ENCODE measurements at places on chromosomes 1 and 21.
A peak's percentile ranks its signal among the peaks of the same experiment; 100 is the strongest.

DNA sequence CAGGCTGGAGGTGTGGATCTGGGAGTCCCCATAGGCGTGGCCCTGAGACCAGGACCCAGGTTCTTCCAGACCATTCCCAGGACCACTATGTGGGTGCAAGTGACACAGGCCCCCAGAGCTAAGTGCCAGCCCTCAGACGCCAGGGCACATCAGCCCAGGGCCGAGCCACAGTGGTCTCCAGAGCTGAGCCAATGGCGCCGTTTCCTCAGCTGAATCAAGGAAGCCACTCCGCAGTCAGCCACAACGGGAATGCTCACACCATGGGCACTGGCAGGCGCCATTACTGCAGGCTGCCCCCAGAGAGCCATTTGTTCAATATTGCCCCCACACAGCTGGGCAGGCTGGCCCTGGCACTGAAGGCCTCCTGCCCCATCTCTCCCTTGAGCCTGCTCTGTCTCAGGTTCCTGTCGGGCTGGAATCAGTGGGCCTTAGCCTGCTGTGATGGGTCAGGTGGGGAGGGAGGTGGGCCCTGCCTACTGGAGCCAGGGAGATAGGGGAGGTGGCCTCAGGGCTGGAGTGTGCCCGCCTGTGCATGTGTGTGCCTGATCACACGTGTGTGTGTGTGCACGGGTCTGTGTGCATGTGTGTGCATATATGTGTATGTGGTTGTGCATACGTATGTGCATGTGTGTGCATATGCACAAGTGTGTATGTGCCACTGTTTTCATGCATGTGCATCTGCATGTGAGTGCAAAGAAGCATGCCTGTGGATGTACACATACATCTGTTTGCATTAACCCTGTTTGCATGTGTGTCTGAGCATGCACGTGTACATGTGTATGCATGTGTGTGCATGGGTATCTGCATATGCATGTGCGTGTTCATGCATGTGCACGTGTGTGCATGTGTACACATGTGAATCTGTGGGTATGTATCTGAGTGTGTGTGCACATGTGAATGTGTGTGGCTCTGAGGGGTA, 6.1 kb downstream of the GJC2 start:
- no peak for DNase-seq

DNA sequence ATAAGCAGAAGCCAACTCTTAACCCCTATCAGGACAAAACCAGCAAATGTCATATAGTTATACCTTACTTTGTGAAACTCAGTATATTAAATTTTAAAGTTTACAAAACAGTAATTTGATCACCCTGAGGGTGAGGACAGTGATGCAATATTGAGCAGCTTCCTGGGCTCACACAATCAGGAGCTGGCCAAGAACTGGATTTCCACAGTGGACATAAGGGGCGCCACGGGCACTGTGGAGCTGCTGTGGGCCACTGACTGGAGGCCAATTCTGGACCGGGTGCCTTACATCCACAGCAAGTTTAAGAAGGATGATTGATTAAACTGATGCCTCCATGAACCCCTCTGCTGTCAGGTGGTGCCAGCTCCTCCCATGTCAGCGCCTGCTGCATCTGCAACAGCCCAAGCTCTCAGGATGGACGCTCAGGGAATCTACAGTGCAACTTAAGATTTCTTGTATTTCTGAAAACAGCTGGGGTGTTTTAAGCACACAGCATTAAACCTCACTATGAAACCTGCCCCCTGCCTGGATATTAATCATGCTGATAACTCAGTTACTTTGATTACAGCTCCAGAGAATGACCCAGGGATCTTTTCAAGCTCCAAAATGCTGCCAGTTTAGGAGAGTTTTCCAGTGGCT, 55.9 kb downstream of the TOR3A start:
- DNase-seq = no peak

DNA sequence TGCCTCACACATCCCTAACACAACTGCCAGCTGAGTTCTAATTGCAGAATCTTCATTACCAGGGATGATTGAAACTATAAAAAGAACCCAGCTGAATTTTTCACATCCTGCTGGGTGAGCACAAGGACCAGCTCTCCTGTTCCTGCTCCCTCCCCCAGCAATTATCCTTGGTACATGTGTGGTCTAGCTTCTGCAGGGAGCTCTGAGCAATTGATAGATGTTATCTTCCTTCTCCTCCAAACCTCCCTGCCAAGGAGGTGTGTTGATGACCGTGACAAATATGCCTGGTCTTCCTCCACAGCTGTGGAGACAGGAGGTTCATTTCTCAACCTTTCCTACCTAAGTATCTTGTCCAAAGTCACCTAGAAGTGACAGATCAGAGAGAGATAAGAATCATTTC, 65.3 kb upstream of the MAN1A2 start:
- DNase-seq = no peak

GRCh38 chr1:201585901-201586300, 47.0 kb downstream of the NAV1 start:
- DNase-seq = no peak

DNA sequence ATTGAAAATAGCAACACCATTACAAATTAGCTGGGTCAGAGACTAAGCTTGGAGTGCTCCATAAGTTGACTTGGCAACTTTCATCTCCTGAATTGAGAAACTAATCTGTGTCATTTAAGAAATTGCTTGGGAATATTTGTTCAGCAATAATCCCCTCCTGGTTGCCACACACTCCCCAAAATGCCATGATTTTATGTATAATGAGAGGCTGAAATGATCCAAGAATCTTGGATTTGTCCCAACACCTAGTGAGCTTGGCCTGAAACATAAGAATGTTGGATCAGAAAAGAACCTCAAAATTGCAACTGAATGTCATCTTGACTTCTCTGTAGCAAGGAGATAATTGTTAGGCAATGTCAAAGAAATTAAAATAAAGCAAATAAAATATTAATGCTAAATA, 805.9 kb upstream of the ADAMTS5 start:
- DNase-seq = no peak

GRCh38 chr1:3139871-3140361, 70.9 kb downstream of the PRDM16 start:
- no peak for DNase-seq

- DNase-seq = no peak
Observed at GRCh38 chr1:201730611-201731010, 98.3 kb upstream of the IPO9 start.

- no peak for DNase-seq
Observed at GRCh38 chr1:231040019-231040799, at the start of gene FAM89A. Gene FAM89A, minus strand, starts transcription at chr1:231040254. Its CDS starts 43 bp downstream, at chr1:231040211.

GRCh38 chr1:248872752-248873408, 14.0 kb upstream of the ZNF692 start:
- DNase-seq = peak; percentile 41

GRCh38 chr1:85334962-85335361, 58.5 kb upstream of the BCL10 start:
- DNase-seq = no peak

DNA sequence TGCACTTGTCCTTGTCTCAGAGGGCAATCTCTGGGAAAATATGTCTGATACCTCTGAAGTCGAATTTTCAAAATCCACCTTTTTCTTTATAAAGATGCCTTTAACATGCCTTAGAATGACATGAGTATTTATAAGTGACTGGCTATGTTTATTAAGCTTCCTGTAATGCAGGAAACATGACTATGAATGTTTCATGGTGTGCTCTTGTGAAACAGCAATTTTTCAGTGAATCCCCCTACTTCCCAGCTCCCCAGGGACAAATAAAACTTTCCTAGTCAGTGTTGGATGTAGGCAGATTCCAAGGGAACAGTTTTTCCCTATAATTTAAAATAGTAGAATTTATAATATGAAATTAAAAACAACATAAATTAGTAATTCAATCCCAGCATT, 437.0 kb downstream of the LMO4 start:
- DNase-seq = no peak

DNA sequence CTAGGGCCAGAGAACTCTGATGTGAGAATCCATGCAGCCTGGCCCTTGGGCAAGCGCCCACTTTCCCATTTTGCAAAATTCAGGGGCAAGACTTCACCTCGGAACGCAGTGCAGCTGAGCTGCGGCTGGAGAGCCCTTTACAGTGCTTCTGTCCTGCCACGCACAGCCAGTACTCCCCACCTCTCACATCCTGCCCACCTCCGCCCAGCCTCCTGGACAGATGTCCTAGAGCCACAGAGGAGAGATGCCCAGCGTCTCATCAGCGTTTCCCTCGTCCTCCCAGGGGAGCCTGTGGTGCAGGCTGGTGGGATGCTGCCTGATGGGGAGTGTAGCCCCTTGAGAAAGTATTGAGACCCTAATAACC, 29.6 kb downstream of the RUNX3 start:
- DNase-seq = no peak

- DNase-seq = no peak
Observed at GRCh38 chr1:93607814-93608186, 73.8 kb downstream of the BCAR3 start.

GRCh38 chr1:54865238-54866073, 21.5 kb downstream of the DHCR24 start:
- DNase-seq = no peak

- no peak for DNase-seq
Observed at GRCh38 chr21:32525282-32525681, 60.0 kb downstream of the TCP10L start.

DNA sequence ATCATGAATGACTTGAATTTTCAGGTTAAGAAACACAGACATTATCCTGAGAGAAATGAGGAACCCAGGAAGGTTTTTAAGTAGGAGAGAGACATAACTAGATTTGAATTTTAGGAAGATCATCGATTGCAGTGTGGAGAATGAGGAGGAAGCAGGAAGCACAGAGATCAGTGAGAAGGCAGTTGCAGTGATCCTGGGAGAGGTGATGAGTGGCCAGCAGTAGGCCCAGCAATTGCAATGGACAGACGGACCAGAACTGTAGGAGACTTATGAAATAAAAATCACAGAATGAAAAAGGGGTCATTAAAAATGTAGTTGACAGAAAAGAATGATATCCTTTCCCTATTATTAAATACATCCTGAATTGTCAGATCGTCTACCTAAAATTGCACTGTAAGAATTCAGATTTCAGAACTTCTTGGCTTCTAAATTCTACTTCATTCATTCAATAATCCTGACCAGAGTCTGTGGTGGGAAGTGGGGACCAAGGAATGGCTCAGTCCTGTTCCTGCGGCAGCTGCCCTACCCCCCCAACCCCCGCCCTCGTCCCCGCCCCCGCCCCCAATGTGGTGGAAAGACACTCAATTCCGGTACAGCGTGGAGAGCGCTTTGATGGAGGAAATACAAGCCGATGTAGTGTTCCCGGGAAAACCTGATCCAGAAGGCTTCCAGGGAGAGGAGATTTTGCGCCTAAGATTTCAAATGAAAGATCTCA, 35.1 kb downstream of the SLC2A1 start:
- no peak for DNase-seq

DNA sequence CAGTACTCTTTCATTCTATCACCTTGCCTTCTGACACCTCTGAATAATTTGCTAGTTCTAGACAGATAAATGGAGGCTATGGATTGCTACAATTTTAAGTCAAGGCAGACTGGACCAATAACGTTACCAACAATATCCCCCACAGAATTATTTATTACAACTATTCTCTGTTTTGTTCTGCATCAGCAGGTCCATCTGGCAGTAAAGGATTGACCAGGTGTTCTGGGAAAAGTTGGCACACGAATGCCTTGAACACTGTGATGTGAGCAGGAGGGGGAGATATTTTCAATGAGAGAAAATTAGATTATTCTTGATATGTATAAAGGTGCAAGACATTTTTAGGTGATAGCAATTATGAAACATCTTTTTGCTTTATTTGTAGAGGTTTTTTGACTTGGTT, 718.8 kb upstream of the TMPRSS15 start:
- DNase-seq = no peak

DNA sequence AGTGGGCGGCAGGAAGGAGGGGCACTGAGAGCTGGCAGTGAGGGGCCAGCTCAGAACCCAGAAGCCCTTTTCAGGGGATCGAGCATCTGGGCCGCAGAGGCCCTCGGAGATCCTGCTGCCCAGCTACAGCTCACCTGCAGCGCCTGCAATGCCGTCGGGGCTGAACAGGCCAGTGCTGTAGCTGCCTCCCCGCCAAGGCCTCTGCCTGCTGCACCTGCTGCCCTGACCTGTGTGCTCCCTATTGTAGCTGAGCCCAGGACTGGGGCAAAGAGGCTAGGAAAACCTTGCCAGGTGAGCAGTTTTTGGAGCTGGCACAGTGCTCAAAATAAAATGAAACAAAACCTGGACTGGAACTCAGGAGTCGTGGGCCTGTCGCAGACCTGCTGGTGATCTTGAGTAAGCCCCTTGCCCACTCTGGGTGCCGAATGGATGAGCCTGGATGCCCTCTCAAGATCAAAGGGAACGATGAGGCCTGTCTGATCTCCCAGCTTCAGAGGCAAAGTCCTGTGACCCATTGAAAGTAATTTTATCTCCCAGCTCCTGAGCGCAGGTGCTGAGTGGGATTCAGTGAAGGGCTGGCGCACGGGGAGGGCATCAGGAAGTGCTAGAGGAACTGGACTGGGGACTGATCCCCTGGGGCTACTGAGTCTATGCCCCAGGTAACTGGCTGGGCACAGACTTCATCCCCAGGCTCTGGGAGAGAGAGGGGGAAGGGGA, 154.6 kb downstream of the FOXD2 start:
- no peak for DNase-seq

DNA sequence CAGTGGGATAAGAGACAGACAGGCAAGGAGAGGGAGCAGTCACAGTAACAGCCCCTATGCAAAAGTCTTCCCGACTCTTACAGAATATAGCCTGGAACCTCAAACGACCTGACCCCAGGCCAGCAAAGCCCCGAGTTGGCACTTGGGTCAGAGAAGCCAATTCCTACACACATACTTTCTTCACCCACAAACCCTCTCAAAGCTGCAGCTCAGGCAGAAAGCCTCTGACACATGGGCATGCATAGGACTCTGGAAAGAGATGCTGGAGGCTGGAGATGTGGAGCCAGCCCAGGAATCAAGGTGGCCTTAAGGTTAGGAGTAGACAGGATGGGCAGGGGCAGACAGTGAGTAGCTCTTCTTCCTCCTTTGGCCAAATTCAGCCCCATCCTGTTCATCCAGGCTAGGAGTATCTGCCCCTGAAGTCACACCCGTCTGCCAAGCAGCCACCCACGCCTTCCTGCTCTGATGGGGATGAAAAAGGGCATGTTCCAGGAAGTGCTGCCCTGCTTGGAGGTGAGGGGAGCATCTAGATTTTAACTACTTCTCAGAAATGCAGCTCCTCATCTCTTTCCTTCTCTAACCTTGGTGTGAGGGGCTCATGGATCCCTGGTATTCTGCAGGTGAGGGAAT, 7.8 kb downstream of the SLC41A1 start:
- DNase-seq = no peak

GRCh38 chr1:102472520-102472919, 475.8 kb upstream of the OLFM3 start:
- DNase-seq = no peak

- DNase-seq = no peak
Observed at GRCh38 chr1:11170102-11170501, 19.1 kb upstream of the ANGPTL7 start.

DNA sequence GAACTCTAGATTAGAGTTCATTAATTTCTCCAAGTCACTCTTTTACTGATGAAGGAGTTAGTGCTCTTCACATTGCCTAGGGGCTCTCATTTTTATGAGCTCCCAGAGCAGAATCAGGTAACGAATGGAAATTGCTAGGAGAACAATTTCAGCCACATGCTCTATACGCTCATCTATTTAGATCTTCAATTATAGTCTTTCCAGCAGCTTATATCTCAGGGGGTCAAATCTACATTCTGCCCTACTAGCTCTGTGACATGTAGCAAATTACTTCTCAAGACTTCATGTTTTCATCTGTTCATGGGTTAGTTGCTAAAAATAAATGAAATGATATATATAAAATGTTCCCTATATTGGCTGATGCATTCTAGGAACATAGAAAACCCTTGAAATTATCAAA, 183.6 kb downstream of the PLPP3 start:
- no peak for DNase-seq

All from HS-27A (cell line).